ENCODE measurements at places on chromosomes 5 and 9.

DNA sequence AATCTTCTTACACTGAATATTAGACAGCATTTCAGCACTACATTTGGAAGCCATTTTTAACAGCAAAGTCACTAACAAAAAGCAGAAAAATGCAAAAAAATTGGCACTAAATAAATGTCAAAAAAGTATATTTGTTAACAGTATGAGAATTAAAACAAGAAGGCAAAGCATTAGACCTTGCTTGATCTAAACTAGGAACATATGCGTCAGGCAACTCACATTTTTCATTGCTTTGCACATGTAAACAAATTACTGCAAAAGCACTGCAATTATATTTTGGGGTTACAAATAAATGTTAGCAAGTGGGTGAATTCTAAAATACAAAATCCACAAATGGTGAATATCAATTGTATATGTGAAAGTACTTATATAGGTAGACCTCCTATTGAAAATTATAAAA is 49.0 kb upstream of the RAPGEF6 start:
- no peak for DNase-seq

- no peak for DNase-seq
These were observed 565.5 kb upstream of the SGCD start for GRCh38 chr5:155761502-155761901.

DNA sequence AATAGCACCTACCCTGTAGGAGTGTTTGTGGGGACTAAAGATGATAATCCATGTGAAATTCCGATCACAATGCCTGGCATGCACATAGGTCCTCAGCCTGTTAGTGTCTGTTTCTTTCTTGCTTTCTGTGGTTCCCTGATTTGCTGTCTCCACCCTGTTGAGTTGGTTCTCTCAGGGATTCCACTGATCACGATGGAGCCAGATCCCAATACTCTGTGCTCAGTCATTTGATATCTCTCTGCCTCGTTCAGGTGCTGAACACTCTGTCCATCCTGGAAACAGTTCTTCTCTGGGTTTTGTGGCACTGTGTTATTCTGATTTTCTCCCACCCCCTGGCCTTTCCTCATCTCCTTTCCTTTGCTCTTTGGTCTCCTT is 60.8 kb downstream of the ARHGAP26 start:
- no peak for DNase-seq

DNA sequence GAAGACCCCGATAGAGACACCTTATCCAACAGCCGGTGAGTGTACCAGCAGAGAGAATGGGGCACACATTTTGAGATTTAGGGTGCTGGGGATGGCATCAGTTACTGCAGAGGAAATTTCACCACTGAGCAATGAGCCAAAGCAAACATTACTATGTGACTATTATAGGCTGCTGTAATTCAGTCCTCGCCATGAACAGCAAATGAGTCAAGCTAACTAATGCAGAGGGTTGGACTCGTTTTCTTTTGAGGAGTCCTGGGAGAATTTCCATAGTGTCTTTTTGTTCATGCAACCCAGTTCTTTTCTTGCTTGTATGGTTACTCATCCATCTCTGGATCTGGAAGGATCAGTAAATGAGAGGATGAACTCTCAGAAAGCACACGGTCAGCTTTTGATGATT is 323.8 kb downstream of the PSAT1 start:
- DNase-seq: peak; percentile 94

GRCh38 chr5:39266442-39266841 is 47.1 kb upstream of the FYB1 start:
- peak; percentile 60 for DNase-seq

DNA sequence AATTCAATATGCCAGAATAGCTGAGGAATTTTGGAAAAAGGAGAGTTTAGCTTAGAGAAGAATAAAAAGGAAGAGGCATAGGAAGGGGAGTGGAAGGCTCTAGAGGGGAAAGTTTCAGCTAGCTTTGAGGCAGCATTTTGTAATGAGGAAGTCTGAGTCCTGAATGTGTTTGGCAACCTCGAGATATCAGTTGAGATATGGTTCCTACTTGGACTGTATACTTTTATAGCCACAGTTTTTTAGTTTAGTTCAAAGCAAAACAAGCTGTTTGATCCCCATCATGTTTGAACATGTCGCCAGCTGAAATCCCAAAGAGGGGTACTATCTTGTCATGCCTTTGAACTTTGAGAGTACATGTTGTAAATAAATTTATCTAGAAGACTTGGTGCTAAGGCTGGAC is 559.0 kb upstream of the FTMT start:
- no peak for DNase-seq

GRCh38 chr5:123546657-123547056 is 34.7 kb downstream of the CSNK1G3 start:
- DNase-seq: peak; percentile 16

DNA sequence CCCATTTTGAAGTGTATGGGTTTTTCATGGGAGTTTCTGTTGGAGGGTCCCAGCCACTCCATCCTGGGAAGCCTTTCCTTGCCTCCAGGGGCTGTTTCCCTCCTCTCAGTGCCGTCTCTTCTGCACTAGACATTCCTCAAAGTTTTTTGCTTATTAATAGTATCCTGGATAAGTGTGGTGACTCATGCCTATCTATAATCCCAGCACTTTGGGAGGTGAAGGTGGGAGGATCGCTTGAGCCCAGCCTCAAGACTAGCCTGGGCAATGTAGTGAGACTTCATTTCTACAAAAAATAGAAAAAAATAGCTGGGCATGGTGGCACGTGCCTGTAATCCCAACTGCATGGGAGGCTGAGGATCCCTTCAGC is 43.1 kb downstream of the RALGPS1 start:
- peak; percentile 75 for DNase-seq

- DNase-seq: no peak
These were observed 35.1 kb downstream of the DMXL1 start for GRCh38 chr5:119105971-119106370.

DNA sequence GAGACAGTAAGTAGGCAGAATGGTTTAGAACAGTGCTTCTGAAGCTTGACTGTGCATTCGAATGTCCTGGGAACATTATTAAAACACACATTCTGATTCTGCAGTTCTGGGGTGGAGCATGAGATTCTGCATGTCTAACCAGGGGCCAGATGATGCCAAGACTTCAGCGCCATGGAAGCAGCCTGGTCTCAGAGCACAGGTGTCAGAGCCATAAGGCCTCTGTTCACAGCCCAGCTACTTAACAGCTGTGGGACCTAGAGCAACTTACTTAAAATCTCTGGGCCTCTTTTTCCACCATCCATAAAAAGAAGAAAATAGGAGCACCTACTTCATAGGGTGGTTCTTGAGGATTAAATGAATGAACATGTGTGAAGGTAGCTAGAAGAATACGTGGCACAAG is 84.0 kb downstream of the GNAQ start:
- DNase-seq: no peak

DNA sequence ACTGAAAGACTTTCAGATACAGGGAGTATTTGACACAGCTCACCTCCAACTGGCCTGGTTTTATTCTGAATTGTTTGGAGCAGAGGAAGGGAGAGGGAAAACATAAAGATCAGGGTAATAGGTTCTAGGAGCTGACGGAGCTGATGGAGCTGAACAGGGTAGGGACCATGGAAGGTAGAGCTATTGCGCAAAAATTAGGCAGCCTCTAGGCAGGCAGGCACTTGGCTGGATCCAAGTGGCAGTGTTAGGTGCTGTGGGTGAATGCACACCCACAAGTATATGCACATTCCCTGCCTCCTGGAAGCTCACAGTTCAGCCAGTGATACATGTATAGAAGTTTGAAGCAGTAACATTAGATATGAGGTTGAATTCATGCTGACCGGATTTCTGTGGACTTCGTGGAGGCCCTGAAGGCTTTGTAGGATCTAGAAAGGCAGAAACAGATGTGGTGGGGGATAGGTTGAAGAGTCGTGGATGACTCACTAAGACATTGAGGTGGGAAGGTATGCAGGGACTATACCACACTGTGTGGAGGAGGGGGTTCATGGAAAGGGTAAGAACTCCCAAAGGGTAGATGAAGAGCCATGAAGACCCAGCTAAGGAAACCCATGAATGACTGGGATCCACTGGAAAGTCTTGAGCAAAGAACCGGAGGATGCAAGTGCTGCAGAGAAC is 50.8 kb downstream of the WWC1 start:
- peak; percentile 50 for DNase-seq

DNA sequence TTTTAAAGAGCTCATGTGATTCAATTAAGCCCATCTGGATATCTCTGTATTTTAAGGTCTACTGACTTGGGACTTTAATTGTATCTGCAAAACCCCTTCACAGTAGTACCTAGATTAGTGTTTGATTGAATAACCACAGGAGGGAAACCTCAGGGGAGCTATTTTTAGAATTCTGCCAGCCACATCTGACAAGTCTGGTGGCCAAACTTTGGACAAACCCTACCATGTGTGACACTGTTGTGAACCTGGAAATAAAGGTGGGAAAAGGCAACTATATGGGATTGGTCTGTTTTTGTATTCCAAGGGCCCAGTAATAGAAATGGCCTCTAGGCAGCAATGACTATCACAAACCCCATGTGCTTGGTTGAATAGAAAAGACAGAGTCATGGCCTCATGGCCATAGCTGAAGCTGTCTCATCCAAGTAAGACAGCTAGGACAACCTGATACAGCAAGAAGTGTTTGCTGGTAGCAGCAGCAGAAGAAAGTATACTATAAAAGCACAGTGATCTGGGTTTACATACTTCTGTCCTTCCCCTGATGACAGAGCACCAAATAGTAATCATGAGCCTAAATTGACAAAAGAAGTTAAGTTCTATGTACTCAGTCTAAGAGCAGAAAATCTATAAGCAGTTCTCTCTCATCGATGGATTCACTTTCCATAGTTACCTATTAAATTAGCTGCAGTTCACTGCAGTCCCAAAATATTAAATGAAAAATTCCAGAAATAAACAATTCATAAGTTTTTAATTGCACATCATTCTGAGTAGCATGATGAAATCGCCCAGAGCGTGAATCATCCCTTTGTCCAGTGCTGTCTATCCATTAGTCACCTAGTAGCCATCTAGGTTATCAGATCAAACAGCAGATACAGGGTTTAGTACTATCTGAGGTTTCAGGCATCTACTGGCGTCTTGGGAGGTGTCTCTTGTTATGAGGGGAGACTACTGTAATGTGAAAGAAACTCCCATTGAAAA is 189.8 kb downstream of the ARHGAP26 start:
- DNase-seq: peak; percentile 68

GRCh38 chr5:123582550-123583285 is 70.7 kb downstream of the CSNK1G3 start:
- DNase-seq: no peak

DNA sequence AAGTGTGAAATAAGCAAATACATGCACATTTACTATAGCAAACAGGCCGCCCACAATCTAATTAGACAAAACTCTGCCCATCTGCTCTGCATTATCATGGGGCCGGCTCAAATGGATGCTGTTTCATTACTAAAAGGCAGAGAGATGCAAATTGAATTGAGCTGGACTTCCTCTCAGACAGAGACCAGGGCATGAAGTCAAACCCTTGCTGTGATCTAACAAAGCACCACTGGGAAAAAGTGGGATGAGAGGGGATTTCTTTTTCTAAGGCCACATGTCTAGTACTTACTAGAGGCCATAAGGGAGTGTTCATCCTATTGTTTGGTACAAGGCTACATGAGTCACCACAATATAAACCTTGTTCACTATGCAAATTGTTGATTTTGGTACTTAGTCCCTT is 614.7 kb downstream of the ISL1 start:
- no peak for DNase-seq

DNA sequence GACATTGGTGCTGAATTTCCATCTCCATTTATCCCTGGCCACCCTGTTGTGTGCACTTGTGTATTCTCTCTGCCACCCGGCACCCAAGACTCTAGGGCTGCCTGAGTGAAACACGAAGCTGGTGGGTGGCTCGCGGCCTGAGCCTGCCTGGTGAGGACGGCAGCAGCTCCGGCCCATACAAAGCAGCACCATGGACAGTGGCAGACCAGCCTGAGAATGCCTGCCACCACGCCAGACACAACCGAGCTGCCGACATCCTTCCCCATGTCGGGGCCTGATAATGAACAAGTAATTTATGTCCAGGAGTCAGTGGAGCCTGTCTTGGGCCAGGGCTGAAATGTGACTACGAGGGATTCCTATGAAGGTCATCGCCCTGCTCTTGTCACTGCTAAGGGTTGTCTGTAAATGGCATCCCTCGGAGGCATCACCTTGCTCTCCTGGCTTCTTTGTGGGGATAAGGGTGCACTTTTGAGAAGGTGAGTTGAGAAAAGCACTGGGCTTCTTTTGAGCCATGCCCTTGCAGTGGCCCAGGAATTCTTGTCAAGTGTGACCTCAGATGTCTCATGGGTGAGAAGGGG is 175.7 kb downstream of the MELK start:
- peak; percentile 50 for DNase-seq

DNA sequence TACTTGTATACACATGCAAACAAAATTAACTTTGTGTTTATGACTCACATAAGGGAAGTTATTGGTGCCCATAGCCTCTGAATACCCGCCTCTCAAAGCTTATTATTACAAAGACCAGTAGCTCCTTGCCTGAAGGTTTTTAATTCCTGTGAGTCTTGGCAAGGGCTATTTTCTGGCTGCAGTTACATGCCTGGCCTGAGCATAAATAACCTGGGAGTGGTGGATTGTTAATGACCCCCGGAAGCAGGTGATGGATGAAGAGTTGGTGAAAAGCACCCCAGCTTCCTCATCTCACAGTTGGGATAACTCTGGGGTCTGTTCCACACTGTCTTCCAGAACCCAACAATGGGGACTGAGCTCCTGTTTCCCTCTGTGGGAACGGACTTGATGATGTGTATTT is 594.5 kb downstream of the PDE4D start:
- DNase-seq: no peak

DNA sequence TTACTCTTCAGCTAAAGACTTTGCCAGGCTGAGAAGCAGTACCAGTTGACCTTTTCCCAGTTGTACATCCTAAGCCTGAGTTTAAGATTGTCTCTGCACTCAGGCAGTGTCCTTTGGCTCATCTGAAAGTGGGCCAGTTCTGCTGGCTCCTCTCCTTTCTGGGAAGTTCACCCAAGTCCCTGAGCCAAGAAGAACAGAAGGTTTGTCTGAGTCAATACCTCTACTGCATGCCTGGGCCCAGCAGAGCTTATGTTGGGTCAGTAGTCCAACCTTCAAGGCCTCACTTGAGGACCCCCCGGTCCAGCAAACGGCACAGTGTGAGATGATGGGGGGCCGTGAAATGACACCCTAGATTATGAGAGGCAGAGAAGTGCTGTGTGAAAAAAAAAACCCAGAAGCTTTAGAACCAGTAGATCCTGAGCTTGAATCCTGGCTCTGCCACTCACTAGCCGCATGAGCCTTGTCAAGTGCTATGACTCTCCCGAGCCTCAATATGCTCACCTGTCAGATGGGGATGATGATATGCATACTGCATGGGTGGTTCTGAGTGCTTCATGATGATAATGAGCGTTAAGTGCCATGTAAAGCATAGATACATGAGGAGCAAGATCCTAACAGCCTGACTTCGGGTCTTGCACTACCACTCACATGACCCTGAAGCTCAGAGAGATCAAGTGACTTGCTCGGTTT is 156.0 kb downstream of the MACROH2A1 start:
- no peak for DNase-seq

DNA sequence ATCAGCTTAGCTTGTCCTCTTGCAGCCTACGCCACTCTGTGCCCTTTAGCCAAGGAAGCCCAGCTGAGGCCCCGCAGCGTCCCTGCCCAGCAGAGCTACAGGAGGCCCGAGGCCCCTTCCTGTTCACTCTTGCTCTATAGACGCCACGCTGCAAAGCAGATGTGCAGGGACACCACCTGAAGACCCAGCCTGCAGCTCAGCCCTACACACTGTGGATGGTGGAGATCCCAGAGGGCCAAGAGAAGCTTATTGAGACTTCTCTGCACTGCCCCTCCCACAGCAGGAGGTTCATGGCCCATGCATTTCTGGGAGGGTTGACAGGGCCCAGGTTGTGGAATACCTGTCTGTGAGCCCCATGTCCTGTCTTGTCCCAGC is 33.6 kb downstream of the IRF1 start:
- no peak for DNase-seq

GRCh38 chr9:117121316-117121715 is 293.5 kb downstream of the ASTN2 start:
- DNase-seq: no peak
